ENCODE measurements at places on chromosomes 5 and 9.
A peak's percentile ranks its signal among the peaks of the same experiment; 100 is the strongest.

- DNase-seq, result no peak
Observed at GRCh38 chr9:6673326-6674025, 27.9 kb upstream of the GLDC start.

DNA sequence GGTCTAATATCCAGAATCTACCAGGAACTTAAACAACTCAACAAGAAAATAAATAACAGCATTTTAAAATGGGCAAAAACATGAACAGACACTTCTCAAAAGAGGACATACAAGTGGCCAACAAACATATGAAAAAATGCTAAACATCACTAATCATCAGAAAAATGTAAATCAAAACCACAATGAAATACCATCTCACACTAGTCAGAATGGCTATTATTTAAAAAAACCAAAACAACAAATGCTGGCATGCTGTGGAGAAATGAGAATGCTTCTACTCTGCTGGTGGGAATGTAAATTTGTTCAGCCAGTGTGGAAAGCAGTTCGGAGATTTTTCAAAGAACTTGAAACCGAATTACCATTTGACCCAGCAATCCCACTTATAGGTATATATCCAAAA, 63.1 kb downstream of the ADAMTS6 start:
- no peak for DNase-seq

DNA sequence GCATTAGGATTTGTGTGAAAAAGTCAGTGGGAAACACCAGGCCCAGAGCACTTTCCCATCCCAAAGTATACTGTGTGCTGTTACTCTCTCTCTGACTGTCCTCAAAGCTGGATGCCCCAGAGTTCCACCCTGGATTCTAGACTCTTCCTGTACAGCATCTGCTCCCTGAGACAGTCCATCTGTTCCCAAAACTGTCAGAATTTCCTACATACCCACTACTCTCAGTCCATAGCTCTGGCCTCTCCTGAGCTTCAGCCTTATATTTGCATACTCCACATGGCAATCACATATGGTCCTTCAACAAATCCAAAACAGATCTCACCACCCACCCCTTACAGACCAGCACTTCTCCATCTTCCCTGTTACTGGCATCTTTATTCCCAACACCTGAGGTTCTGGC, 9.5 kb downstream of the ELP1 start:
- no peak for DNase-seq

- DNase-seq, result no peak
Observed at GRCh38 chr5:138024117-138024516, 8.8 kb downstream of the FAM13B start.

DNA sequence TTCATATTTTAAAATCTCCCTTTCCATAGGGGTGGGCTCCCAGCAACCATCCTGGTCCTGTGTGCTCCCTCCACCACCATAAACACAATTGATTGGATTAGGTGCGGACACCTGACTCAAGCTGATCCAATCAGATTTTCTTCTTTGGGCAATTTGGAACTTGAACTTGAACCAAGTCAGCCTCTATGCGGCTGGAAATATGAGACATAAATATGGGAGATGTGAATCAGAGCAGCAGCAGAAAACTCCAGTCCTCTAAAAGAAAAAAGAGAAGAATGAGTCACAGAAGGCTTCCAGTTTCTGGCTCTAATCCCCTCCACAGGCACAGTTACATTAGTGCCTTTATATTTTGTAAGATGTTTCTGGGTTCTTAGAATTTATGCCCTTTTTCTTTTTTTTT, 306.6 kb downstream of the MLLT3 start:
- DNase-seq, result no peak

DNA sequence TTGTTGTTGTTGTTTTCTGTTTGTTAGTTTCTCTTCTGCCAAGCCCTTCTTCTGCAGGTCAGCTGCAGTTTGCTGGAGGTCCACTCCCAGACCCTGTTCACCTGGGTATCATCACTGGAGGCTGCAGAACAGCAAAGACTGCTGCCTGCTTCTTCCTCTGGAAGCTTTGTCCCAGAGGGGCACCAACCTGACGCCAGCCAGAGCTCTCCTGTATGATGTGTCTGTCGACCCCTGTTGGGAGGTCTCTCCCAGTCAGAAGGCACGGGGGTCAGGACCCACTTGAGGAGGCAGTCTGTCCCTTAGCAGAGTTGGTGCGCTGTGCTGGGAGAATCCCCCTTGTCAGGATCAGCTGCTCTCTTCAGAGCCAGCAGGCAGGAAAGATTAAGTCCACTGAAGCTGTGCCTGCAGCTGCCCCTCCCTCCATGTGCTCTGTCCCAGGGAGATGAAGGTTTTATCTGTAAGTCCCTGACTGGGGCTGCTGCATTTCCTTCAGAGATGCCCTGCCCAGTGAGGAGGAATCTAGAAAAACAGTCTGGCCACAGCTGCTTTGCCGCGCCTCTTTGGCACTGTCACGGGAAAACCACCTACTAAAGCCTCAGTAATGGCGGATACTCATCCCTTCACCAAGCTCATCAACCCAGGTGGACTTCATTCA, 299.2 kb downstream of the EDIL3 start:
- DNase-seq, result no peak

DNA sequence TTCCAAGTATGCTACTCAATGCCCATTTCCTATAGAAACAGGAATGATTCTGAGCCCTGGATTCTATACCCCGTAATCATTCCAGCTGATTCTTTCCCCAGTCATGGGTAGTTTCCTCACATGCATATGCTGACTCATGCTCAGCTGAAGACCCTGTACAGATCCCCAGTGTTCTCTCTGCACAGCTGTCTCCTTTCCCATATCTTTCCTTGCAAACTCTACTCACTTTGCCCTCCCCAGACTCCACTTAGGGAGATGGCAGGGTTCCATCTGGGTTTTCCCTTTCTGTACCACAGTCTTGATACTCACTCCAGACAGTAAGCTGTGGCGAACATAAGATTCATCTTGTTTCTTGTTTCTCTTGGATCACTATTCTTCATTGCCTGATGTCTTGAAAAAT, 357.6 kb downstream of the RAB3C start:
- DNase-seq, result no peak

GRCh38 chr5:2105141-2105540, 222.4 kb upstream of the IRX4 start:
- DNase-seq, result no peak

DNA sequence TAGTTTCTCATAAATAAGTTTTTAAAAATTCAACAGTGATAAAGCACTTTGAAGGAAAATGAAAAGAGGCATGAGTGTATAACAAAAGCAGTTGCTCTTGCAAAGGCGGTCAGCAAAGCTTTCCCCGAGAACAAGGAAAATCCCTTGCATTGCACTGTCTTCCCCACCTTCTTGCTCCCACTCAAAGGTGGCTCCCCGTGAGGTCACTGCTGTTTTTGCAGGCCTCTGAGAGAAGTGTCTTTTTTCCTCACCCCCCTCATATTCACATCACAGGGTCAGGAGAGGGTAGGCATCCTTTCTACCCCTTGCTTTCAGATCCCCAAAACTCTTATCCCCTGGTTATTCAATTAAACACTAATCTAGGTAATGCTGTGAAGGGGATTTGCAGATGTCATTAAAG, 15.2 kb upstream of the SLC36A1 start:
- DNase-seq, result no peak

GRCh38 chr5:63655043-63655442, 307.2 kb downstream of the HTR1A start:
- DNase-seq, result no peak

GRCh38 chr5:135457424-135458071, 5.4 kb upstream of the TIFAB start:
- peak; percentile 45 for DNase-seq

- DNase-seq, result no peak
Observed at GRCh38 chr5:64213531-64213930, 47.9 kb downstream of the RNF180 start.

- no peak for DNase-seq
Observed at GRCh38 chr5:34751807-34752736, 86.9 kb upstream of the TTC23L start.

DNA sequence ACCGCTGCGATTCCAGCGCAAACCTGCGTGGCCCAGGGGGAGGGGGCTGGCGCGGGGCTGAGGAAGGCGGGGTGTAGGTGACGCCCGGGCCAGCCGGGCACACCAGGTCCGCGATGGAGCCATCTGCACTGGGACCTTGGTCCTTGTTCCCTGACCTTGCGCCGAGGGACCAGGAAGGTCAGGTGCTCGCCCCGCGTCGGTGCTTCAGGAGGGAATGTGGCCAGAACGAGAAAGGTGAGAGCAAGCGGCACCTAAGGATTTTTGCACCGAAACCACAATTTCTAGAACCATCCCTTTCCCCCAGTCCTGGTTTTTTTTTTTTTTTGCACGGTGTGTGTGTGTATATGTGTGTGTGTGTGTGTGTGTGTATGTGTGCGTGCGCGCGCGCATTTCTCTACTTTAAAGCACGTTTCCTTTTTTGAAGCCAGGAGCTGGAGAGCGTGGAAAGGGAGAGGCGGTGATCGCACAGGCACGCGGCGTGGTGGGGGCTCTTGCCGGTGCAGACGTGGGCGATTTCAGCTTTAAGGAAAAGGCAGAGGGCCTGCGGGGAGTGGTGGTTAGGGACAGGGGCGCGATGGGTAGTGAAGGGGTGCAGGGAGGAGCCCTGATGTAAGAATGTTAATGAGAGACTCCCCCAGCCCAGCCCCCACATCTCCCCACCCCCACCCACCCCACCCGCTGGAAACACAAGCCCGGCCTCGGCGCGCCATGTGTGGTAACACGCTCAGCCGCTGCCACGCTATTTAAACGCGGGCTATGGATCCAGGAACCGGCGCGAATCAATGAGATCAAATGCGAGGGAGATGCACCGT, at the start of gene NPR3:
Gene NPR3 (plus strand): TSS at position 772 of the 812 bp plus-strand sequence. CDS start 456 bp downstream, outside the sequence.
- peak; percentile 40 for DNase-seq

DNA sequence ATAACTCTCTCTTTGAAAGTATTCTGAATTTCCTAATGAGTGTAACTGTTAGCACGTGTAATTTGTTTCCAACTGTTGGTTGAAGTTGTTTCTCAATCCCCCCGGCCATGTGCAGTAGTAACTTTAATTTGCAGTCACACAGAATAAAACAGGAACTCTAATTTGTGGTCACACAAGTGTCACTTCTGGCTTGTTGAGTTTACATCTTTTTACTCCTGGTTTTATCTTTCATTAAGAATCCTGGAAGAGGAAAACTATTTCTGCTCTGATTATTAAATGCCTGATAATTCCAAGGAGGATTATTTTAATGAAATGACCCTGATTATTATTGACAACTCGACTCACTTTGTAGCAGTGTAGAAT, 1.2 kb downstream of the SCAMP1 start:
- DNase-seq, result no peak

GRCh38 chr5:96816411-96816939, 8.7 kb upstream of the ERAP1 start:
- no peak for DNase-seq

GRCh38 chr5:149172261-149172660, 31.0 kb downstream of the ABLIM3 start:
- no peak for DNase-seq

DNA sequence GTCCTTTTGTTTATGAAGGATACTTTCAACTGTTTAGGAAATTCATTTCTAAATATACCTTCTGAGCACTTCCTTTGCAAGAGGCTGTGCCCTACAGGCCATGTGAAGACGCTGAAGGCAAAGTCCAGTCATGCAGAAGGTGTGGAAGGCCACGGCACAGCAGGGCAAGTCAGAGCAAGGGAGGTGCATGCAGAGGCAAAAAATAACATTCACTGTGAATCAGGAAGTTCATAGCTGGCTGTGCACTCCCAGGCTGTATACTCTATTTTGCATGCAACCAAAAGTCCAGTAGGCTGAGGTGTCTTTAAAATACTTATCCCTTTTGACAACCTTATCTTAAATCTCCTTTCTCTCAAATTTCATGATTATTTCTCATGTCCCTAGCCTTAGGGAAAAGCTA, 50.3 kb downstream of the GNAQ start:
- no peak for DNase-seq

- no peak for DNase-seq
Observed at GRCh38 chr9:132639322-132639721, 30.5 kb downstream of the DDX31 start.

DNA sequence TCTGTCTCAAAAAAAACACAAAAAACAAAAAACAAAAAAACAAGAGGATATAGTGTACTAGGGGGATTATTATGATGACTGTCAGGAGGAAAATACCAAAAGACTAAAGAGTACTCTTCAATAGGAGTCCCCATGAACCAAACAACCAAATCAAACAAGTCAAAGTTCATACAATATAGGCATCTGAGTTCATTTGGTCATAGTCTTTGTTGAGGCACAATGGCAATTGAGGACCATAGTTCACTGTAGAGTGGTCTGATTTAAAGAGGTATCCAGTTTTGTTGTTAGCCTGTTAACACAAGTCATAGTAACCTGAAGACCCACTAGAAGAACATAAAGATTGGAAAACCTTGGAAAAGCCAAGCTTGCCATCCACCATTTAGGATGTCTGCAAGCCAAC, 11.3 kb upstream of the UBTD2 start:
- no peak for DNase-seq

- no peak for DNase-seq
Observed at GRCh38 chr5:75048457-75048953, 3.9 kb downstream of the GCNT4 start.

DNA sequence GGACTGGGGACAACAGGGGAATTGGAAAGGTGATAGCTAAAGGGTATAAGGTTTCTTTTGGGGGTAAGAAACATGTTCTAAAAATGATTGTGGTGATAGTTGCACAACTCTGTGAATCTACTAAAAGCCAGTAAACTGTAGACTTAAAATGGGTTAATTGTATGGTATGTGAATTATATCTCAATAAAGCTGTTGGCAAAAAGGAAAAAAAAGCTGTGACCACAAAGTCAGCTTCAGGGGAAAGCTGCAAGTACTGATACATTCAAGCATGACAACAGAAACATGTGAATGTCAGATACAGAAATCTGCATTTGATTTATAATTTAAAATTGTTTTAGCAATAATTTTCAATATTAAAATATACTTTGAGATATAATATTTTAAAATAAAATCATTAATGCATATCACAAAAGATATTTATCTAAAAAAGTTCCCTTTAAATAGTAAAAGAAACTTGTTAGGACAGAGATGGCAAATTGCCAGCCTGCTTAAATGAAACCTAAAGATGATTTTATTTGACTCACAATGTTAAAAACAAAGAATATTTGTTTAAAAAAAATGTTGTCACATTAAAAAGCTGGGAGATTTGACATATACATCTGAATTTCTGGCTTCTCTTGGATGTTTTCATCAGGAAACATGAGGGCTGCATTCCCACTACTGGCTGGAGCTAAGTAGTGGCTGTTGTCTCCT, 66.0 kb downstream of the TBCA start:
- DNase-seq, result no peak

- DNase-seq, result no peak
Observed at GRCh38 chr9:111197256-111197655, 132.8 kb downstream of the OR2K2 start.

DNA sequence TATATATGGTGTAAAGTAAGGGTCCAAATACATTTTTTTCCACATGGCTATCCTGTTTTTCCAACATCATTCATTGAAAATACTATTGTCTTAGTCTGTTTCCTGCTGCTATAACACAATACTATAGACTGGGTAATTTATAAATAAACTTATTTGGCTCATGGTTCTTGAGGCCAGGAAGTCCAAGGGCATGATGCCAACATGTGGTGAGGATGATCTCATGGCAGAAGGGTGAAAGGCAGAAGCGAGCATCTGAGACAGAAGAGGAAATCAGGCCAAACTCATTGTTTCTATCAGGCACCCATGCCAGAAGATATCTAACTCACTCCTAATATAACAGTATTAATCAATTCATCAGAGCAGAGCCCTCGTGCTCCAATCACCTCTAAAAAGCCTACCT, 42.6 kb downstream of the ANKRD55 start:
- no peak for DNase-seq

GRCh38 chr9:101038488-101038887, 10.0 kb downstream of the PLPPR1 start:
- DNase-seq, result no peak

GRCh38 chr9:33921967-33922895, 105.3 kb downstream of the UBE2R2 start:
- DNase-seq, result no peak

- no peak for DNase-seq
Observed at GRCh38 chr5:174518512-174518911, 205.9 kb upstream of the MSX2 start.
